ENCODE measurements at places on chromosomes 5 and 9.

DNA sequence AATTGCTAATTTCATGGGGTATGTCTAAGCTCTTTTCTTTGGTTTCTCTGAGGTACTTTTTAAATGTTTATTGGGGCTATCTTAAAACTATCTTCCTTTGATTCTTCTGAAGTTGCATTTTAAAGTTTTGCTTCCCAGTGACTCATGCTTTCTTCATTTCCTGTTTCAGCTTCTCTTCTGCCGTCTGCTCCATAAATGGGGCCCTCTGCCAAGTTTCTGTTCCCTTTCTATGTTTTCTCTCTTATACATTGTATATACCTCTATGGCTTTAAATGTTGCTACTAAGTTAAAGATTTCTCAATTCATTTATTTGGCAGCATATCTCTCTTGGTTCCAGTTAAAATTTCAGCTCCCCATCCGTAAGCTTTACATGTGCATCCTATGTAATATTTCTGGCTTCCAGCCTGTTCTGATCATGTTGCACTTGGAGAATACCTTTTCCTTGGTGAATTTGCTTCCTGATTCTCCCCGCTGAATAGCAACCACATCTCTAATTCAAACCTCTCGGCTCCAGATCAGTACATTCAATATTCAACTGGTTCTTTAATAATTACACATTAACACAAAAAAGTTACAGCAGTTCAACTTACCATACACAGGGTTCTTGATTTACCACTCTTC, 125.3 kb downstream of the ST8SIA4 start:
- DNase-seq = peak; percentile 95

- DNase-seq = no peak
Observed at GRCh38 chr5:177371120-177372033, 12.9 kb upstream of the SLC34A1 start.

- no peak for DNase-seq
Observed at GRCh38 chr9:124343533-124344290, 71.5 kb downstream of the PSMB7 start.

GRCh38 chr9:112869041-112869529, 21.6 kb downstream of the SLC46A2 start:
- no peak for DNase-seq

GRCh38 chr5:77709993-77710685, 66.0 kb downstream of the TBCA start:
- no peak for DNase-seq

- peak; percentile 42 for DNase-seq
Observed at GRCh38 chr9:127847178-127847510, 7.3 kb downstream of the ENG start.

GRCh38 chr5:43210570-43210969, 18.5 kb downstream of the NIM1K start:
- no peak for DNase-seq

GRCh38 chr5:50745221-50745910, 78.9 kb downstream of the PARP8 start:
- no peak for DNase-seq

GRCh38 chr9:17936365-17936764, 357.5 kb downstream of the SH3GL2 start:
- DNase-seq = no peak

- DNase-seq = no peak
Observed at GRCh38 chr5:17326600-17327037, 109.2 kb downstream of the BASP1 start.

DNA sequence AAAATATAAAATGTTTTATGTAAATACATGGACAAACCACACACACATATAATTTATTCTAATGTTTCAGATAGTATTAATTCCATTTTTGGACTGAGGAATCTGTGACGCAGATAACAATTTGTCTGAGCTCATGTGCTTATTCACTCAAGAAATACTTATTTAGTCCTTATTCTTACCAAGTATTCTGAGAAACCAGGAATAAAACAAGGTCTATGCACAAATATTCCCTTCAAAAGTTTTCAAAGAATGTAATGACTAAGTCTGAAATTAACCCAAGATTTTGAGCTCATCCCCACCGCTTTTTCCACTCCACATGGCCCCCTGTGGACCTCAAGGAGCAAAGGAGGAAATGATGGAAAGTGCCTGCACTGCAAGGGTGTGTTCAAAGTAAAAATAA, 1022.3 kb downstream of the EFNA5 start:
- no peak for DNase-seq

GRCh38 chr9:13734601-13735000, 455.1 kb upstream of the MPDZ start:
- DNase-seq = no peak

DNA sequence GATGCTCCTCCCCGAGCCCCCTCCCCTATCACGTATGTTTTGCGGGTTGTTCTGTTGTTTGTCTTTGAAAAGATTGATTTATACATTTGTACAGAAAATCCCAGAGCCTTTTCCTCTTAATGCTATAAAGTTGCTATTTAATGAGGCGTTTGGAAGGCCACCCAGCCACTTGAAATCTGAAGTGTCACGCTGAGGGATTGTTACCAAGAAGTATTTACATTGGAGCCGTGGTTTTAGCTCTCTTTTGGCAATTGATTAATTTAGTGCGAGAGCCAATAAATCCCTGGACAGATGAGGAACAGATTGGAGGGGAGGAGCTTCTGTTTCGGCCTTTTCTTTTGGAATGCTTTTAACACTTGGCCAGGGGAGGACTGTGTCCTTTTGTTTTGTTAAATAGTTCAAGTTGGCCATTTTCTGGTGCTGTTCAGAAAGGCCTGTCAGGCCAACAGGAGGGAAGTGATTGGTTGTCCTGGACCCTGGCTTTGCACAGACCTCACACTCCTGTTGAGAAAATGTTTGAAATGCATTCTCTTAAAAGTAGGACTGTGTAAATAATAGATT, 250.2 kb downstream of the PDZD2 start:
- no peak for DNase-seq

DNA sequence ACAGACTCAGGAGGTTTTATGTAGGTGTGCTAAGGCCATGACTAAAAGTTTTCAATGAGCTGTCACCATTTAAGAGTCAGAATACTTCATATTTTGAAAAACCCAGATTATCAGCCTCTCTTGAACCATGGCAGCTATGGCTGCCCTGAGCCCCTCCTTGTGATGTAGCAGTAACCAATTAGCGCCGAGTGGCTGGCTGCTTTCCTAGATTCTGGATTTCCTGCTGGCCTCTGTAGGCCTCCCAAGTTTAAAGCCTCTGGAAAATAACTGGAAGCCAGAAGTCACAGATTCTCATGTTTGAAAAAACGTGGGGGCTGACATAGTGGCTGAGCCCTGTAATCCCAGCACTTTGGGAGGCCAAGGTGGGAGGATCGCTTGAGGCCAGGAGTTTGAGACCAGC, 25.5 kb downstream of the DAB2IP start:
- DNase-seq = no peak

DNA sequence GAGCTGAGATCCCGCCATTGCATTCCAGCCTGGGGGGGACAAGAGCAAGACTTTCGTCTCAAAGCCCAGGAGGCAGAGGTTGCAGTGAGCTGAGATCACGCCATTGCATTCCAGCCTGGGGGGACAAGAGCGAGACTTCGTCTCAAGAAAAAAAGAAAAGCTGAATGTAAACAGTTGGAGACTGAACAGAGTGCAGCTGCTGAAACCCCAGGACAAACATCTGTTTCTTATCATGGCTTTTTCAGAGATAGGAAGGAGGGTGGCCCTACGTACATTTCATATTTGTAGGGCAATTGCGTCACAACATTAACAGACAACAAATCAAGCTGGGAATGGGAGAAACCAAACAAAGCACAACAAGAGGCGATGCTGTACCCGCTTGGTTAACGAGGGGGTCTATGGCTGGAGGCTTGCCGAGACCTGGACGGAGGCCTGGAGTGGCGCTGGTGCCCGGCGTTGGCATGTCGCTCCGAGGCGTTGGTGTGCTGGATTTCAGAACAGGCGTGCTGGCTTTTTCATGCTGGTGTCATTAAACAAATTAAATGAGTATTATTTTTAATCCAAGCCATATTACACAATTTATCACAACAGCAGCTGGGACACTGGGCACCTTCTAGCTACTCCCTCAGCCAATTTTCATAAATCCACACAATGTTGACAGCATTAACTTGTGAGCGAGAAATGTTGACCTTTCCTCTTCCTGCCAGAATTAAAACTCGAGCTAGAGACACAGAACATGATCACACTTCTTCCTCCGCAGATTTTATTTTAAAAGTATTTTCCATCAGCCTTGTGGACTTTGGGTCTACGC, 76.1 kb downstream of the TLE1 start:
- DNase-seq = no peak

DNA sequence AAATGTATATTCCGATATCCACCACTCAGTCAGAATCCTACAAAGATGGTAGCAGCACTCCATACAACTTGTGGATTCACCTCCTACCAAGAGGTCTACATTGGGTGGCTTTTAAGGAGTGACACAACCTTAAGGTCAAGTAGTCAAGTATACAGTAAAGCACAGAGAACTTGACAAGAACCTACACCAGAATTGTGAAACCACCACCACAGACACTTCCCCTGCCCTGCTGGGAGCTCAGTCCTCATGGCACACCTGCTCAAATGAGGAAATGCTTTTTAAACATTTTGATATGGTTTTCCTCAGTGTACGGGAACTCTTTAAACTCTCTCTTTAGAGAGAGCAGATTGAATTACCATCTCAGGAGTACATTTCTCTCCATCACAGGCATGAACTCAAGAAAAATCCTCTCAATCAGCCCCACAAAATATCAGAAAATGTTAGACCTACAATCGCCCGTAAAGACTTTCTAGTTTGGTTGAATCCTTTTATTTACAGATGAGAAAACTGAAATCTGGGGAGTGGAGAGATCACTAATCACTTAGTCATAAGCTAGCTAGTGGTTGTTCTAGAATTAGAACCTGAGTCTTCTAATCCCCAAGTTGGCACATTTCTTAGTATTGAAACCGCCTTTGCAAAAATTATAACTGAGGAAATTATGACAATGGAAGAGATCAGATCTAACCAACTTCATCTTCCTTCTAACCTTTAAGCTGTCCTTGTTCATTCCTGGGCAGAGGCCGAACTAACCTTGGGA, 38.5 kb upstream of the NR4A3 start:
- DNase-seq = no peak

GRCh38 chr5:151025250-151025606, 4.8 kb downstream of the GPX3 start:
- no peak for DNase-seq

DNA sequence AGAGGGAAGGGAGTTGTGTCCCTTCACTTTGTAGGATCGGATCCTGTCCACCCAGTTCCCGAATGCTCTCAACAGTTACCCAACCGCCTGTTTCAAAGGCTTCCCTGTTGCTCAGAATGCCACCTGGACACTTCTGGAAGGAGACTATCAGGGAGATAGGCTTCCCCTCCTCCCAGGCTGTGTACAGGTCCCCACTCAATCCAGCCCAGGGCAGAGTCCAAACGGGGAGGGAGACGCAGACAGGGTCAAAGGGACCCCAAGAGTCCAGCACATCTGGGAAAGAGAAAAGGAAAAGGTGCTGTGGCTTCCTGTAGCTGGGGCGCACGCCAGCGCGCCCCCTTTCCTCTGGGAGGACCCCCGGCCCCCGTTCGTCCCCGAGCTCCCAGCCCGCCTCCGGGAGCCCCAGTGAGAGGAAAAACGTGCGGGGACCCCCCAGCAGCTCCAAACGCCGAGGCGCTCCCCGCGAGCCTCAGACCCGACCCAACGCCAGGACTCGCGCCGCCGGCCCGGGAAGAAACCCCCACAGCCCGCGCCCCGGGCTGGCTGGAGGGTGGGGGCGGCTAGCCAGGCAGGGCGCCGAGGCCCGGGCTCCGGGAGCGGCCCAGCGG, 640 bp downstream of the SURF4 start:
- DNase-seq = peak; percentile 45

DNA sequence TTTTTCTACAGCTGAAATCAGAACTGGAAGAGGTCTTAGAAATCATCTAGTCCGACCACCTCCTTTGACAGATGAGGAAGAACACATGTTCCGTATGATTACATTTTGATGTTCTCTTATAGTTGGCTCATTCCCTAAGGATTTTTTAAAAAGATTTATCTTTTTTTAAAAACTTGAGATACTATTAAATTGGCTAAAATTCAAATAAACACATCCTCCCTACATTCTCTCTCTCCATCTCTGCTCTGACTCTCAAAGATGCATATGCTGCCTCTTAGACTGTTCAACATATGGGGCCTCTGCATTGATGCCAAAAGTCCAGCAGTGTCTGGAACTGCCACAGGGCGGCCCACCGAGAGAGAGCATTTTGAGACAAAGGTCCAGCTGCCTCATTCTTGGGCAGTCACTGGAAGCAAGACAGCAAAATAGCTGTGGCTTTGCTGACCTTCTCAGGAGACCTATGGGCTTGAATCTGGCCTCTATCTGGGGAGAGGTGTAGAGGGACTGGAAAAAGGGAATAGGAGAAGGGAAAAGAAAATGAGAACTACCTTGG, 12.8 kb upstream of the TSSK1B start:
- DNase-seq = no peak

GRCh38 chr5:104372796-104373195, 810.2 kb upstream of the NUDT12 start:
- no peak for DNase-seq

GRCh38 chr5:174073122-174073660, 27.7 kb downstream of the NSG2 start:
- no peak for DNase-seq

DNA sequence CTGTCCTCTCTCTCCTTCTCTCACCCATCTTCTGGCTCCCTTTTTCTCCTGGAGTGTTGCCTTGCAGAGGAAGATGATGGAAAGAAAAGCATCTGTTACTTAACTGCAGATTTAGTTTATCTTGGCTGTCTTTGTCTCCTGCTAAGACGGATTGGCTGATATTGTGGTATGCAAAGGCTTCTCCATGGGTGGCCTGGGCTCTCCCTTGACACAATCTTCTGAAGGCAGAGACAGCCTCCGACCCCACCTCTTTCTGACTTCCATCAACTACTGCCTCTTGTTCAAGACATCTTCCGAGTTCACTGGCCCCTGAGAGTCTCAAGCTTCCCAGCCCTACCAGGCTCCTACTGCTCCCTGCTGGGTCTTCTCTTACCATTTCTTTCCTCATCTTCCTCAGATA, 403.7 kb downstream of the LRRC70 start:
- no peak for DNase-seq

DNA sequence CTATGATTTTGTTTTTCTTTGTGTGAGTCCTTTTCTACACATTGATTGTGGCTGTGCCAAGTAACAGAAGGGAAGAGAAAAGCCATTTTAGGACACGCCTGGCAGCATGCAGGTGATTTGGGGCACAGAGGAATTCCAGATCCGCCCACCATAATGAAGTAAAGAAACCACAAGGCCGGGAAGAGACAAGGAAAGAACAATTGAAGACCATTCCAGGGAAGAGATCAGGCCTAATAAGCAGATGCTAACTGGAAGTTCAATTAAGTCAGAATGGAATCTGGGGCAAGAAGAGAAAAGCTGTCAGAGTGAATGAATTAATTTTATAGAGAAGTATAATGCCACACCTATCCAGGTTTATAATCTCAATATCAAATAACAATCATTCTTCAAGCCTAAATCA, 110.2 kb upstream of the ISL1 start:
- no peak for DNase-seq

GRCh38 chr9:133119846-133120500, 1.1 kb downstream of the RALGDS start:
- no peak for DNase-seq

Data from inflammatory macrophage treated with lipopolysaccharide for 4 hours (primary cell).